NCI-H1694 (cell line): ENCODE measurements at places on chromosomes 3 and 15.

GRCh38 chr3:42229942-42230688 lies 35.9 kb downstream of the CCK start:
- DNase-seq: no peak

- DNase-seq: no peak
Measured at GRCh38 chr15:67090297-67091070, 25.1 kb downstream of the SMAD3 start.

GRCh38 chr15:58467722-58468423 lies 36.1 kb downstream of the LIPC start:
- no peak for DNase-seq

DNA sequence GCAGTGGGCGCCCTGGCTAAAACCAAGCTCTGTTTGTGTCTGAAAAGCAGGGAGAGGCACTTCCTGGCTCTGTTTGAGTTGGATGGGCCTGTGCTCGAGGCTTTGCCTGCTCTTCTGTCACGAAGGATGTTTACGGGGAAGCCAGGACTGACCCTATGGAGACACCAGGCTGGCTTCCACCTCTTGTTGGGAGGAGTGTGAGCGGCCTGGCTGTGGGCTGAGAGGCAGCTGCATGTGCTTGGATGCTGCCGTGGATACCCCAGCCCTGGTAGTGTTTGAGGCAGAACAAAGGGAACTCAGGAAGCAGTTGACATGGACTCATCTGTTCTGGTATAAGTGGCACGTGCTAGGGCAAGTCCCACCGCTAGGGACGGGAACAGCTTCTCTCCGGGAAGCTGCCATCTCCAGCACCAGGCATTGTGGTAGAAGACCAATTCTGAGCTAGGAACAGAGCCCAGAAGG lies 17.6 kb upstream of the SLC41A3 start:
- DNase-seq: no peak

DNA sequence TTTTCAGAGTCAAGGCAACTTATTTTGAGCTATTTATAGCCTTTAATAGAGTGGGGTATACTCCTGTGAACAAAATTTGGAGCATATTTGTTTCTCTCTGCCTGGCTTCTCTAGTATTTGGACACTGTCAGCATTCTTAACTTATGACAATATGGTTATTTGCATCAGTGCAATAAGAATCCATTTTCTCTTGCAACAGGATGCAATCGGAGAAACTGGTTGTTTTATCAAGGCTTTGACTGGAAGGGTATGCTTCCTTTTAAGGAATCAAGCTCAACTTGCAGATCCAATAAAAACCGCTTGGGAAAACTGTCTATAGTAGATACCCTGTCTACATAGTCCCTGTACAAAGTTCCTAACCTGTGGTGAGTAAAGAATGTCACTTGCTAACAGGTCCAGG lies 106.7 kb downstream of the DPH6 start:
- no peak for DNase-seq

- DNase-seq: no peak
Measured at GRCh38 chr3:135622215-135622614, 343.3 kb upstream of the PPP2R3A start.

- no peak for DNase-seq
Measured at GRCh38 chr3:123807820-123808219, 76.3 kb downstream of the MYLK start.

DNA sequence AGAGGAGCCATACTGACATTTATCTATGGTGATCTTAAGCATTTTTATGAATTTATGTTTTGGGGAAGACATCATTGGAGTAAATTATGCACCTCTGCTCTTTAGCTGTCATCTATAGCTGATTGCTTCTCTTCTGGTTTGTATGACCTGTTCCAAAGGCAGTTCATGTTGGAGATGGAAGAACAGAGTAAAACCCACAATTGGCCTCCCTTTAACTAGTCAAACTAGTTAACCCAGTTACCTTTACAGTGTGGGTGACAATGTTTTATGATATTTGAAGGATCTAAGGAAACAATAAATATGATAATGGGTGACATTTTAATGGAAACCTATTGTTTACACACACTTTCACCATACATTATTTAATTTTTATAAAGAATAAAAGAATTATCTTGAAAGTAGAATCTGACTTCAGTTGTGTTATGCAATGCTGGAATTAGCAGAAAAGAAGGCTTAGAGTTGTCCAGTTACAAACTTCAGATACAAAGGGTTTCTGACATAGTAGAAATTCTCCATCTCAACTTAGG lies 263.5 kb downstream of the NFKBIZ start:
- DNase-seq: no peak

GRCh38 chr15:42686281-42686680 lies 50.6 kb downstream of the CDAN1 start:
- DNase-seq: no peak

DNA sequence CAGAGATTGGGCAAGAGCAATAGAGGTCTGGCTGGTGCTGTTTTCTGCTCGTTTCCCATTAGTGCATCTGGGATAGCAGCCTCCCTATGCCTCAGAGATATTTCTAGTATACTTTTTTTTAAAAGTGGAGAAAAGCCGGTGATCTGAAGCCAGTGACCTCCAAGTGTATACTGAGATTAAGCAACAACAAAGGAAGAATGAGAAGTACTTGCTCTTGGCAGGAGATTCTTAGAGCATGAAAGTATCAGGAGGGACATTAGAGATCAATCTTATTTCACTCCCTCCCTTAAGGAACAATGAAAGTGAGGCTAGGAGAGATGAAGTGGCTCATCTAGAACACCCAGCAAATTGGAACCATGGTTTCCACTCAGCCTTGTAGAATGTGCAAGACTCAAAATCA lies 423.3 kb downstream of the SOX2 start:
- no peak for DNase-seq

DNA sequence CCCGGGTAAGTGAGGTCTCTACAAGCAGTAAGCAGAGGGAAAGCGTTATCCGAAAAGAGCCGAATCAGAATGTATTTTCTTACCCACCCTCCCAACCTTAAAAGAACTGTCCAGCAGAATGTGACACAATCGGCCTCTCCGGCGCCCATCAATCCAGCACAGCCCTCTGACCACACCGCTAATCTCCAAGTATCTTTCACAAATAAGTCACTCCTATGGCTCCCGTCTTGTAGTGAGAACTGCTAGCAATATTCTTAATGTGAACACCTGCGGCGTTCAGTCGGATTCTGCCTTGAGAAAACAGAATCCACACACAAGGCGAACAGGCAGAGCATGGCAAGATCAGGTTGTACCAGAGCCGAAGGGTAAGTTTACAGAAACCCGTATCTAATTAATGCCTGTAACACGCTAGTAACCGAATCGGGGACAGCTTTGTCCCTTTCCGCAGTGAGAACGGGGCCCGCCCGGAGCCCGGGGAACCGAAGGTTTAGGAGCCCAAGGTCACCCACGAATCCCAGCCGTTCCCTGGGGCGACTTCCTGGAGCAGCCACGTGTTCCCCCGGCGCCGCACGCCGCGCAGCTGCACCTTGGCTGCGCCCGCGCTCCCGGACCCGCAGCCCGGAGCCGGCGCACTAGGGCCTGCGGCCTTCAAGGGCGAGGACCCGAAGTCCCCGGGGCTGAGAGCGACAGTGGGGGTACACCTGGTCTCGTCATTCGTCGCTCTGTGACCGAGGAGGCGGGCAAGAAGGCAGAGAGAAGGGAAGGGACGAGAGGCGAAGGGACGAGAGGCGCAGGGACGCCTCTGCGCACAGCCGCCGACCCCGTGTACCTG lies 672 bp downstream of the TFRC start:
- peak; percentile 21 for DNase-seq

DNA sequence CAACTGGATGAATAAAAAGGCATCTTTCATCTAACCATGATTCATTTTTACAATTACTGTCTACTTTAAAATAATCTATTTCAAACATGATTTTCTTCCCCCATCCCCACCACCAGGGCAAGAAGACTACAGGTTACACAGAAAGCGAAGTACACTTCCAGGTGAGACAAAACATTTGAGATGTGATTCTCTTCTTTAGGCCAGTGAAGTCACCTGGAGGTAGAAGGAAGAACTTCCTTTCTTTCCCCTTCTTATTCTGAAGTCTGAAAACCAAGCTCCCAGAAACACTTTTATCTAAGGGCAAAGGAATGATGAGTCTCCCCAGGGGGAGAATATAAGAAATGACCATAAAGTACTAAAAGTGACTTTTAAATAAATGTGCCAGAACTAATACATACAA lies 36.7 kb downstream of the SHQ1 start:
- no peak for DNase-seq

GRCh38 chr3:30124435-30125370 lies 481.7 kb upstream of the TGFBR2 start:
- DNase-seq: no peak
